Ammon's horn (tissue), 1 donor: ENCODE measurements at places on chromosomes 12 and 14.

DNA sequence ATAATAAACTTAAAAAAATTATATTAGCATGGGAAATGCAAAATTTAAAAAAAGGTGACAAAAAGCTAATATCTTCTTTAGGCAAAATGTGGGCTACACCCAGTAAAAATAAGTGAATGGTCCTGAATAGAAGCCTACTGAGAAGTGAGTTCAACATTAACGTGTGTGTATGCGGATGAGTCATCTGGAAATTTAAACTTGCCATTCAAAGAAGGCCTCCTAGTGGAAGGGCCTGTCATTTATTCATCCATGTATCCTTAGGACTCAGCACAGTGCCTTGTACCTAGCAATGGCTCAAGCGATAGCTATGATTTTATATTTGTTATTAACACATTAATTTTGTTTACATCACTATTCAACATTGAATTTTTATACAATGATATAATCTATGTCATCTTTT, 226.2 kb downstream of the NUBPL start:
- DNase-seq, result no peak

GRCh38 chr14:101891471-101891870, 72.9 kb upstream of the DYNC1H1 start:
- DNase-seq, result no peak

DNA sequence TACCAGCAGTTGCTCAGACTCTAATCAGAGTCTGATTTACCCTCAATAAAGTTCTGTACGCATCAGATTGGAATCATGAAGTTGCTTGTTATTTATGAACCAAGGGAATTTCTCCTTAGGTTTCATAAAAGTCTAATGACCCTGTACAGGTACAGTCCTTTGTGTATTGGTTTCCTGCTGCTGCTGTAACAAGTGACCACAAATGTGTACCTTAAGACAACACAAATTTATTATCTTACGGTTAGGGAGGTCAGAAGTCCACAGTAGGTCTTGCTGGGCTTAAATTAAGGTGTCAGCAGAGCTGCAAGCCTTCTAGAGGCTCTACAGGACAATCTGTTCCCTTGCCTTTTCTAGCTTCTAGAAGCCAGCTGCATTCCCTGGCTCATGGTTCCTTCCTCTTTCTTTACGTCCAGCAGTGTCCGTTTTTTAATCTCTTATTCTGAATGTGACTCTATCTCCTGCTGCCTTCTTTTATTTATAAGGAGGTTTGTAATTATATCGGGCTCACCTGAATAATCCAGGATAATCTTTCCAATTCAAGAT, 6.7 kb upstream of the DERA start:
- no peak for DNase-seq

- DNase-seq, result no peak
Observed at GRCh38 chr12:40618636-40619035, 73.6 kb upstream of the CNTN1 start.

DNA sequence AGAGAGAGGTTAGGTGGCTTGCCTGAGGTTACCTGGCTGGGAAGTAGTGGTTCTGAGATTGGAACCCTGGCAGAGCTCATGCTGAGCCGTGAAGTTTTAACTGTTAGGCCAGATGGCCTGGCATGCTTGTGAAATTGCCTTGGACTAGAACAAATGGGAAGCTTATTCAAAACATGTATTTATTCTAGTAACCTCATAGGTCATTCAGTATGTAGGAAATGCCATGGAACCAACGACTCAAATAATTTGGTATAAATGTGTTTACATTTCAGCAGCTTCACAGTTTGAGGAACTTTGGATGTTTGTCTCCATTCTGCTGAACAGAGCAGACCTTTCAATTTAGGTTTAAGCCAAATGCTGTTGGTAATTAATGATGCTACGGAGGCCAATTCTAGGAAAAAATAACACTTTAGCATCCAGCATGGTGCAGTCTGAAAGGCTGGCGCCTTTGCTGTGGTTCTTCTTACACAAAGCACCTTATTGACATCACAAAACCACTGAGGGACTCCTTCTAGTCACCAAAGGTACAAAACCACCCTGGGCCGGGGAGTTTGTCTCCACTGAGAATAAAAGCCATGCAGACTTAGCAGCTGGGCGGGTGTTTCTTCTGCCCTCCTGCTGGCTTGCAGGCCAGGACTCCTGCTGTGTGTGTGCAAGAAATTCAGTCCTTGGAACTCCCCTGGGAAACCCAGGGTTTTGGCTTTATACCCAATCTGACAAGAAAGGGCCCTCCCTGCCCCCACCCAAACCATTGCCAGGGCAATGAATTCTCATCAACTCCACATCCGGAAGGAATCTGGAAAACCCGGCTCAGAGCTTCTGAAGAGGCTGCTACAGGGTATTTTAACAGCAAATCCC, 64.2 kb downstream of the ELK3 start:
- peak; percentile 35 for DNase-seq

- DNase-seq, result no peak
Observed at GRCh38 chr14:60544659-60545058, 35.7 kb downstream of the SIX6 start.

DNA sequence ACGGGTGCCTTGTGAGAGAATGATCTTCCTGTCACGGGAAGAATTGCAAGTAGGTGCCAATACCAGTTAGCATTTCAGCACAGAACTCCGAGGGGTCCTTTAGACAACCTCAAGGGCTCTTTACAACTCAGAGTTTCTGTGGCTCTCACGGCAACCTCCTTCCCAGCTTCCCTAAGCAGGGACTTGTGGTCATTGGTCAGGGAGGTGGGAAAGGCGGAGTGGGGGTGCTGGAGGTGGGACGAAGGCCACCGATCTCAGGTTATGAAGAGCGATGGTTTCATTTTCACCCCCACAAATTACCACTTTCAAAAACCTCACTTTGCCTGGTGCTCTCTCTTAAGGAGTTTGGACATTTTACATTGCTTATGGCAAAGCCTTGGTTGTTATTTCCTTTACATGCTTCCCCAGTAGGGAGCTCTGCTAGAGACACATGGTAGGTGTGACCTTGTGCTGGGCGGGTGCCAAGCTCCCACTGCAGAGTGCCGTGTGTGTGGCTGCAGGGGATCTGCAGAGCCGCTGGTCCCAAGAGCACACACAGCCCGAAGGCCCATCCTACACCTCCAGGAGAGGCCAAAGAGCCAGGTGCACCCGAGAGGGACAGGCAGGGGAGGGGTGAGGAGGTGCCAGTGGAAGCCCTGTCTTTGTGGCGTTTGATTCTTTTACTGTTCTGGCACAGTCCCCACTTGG, 21.4 kb downstream of the BCL2L14 start:
- DNase-seq, result peak; percentile 8

GRCh38 chr14:99073431-99073830, 198.6 kb downstream of the BCL11B start:
- DNase-seq, result no peak

- DNase-seq, result no peak
Observed at GRCh38 chr14:22390195-22390594, 198.8 kb downstream of the DAD1 start.

DNA sequence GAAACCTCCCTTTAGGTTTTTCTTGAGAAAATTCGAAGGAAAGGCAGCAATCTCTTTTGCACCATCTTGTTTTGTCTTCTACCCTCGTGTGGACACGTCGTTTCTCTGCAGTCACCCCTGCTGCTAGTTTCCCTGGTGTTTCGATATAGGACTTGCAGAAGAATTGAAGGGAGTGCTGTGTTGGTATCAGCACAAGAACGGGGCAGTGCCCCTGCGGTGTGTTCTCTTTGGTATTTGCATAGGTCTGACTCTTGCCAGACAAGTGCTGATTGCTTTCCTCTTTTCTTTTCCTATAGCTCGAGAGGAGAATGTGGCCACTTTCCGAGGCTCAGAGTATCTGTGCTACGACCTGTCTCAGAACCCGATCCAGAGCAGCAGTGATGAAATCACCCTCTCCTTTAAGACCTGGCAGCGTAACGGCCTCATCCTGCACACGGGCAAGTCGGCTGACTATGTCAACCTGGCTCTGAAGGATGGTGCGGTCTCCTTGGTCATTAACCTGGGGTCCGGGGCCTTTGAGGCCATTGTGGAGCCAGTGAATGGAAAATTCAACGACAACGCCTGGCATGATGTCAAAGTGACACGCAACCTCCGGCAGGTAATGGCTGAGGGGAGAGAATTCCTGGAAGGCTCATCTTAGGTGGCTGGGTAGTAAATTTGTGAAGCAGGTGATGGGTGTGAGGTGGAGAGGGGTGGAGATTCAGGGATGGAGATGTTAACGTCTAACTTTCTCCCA, 474.8 kb downstream of the NRXN3 start:
- DNase-seq, result no peak

GRCh38 chr12:89803412-89803811, 94.8 kb upstream of the ATP2B1 start:
- DNase-seq, result no peak

GRCh38 chr12:85983601-85984000, 109.5 kb downstream of the NTS start:
- DNase-seq, result no peak

DNA sequence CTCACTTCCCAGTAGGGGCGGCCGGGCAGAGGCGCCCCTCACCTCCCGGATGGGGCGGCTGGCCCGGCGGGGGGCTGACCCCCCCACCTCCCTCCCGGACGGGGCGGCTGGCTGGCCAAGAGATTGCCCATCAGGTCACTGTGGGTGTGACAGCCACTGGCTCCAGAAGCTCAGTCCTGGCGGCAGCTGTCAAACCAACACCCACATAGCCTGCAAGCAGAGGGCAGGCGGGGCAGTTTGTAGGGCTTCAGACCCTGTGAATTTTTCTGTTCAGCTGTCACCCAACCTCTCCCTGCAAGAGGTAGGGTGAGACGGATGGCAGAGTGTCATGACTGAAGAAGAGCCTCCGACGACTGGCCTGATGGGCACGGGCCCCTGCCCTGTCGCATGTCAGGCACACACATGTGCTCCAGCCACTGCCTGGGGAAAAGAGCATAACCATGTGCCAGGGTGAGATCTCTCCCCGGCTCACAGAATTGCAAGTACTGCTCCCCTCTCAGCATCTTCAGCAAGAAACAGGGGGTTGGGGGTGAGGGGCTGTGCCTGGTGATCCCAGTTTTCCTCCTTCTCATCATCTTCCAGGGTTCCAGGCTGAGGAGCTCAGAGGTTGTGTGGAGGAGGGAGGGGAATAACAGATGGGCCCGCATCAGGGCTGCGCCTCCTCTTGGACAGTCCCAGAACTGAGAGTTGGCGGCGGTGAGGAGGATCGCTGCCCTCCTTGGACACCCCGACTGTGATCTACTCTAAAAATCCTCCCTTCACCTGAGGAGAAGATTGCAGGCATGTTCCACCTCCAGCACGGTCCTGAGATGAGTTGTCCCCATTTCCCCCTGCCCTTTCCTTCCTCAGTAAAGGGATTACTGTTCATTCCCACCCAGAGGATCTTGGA, 11.2 kb upstream of the PRPH start:
- DNase-seq, result no peak

DNA sequence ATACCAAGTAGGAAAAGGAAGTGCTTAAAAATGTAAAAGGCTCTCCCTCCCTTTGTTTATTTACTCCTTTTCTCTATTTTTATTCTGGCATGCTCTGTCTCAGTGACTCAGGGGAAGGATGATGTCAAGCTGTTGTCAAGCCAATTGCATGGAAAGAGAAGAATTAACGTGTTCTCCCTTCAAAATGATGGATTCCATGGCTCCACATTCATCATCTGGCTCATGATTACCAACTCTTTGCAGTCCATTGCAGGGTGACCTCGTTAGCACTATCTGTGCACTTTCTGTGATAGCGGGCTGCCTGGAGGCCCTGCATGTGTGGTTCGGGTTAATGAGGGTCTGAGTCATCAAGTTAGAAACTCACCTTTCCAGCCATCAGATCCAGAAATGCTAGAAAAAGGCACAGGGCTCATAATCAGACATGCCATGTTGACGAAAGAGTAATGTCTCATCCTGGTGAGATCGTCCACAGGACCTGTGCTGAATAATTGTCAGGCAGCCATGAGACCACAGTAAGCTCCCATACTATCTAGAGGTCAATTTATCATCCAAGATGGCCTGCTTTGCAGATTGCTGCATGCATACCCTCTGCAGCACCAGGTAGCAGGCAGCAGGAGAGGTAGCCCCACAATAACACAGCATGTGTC, 79.2 kb upstream of the BTG1 start:
- DNase-seq, result no peak

GRCh38 chr12:27057543-27057942, 24.8 kb downstream of the C12orf71 start:
- no peak for DNase-seq

DNA sequence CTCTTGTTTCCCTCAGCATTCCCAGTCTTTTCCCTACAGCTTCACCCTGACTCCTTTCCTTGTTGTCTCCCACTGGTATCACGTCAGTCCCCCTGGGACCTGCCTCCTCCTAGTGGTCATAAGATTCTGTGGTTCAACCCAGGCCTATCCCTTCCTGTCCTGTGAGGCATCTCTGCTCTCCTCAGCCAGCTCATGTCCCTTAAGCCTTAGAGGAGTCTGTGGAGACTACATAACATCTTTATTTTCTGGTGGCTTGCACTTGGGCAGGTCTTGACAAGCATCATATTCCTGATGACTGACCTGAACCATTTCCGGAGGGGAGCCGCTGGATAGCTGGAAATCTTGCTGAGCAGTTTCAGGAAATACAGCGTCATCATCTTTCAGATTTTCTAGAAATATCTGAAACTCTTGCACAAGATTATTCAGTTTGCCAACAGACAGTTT, 688 bp downstream of the C12orf71 start:
- DNase-seq, result no peak

DNA sequence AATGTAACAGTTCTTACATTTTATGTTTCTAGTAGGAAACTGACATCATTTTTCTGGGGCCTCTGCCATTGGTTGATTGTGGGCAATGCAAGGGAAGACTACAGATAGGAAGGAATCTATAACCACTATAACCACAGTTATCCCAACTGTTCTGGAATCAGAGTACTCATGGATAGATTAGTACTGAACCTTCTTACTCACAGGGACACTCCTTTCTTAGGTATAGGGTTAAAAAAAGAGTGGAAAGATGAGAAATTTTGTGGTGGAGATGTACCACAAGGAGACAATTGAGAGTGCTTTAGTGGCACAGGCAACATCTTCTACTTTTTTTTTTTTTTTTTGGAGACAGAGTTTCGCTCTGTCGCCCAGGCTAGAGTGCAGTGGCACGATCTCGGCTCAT, 21.0 kb downstream of the TMEM116 start:
- DNase-seq, result no peak

DNA sequence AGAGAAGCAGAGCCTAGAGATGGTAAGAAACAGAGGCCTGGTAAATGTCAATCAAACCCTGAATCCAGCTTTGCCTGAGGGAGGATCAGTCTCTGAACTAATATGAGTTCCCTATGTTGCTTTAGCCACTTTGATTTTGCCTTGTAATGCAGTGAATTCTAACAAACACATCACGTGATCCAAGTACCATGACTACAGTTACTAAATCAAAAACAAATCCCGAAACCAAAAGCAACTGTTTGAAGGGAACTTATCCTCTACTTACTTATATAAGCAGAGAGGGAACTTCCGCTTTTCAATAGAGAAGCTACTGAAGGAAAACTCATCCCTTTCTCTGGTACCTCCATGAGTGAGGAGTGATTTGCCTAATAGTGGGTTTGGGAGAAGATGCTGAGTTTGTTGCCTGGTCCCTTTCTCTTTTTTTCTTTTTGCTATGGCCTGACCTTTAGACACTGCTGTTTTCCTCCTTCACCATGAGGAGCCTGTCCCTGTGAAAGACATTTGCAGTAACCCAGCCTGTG, 7.7 kb upstream of the PPTC7 start:
- DNase-seq, result peak; percentile 67

- no peak for DNase-seq
Observed at GRCh38 chr12:114201794-114202193, 204.2 kb downstream of the TBX5 start.

- no peak for DNase-seq
Observed at GRCh38 chr12:47698055-47698454, 7.8 kb downstream of the RPAP3 start.
